Endodermal cell (in vitro differentiated cells): ENCODE measurements at places on chromosomes 6 and 20. TPM values are rescaled to one million over a fixed set of nuclear protein-coding genes. Genes with fewer than 3 reads are reported as not detected.

PRELID3B gene
- 47.0 and 50.8 TPM in 2 replicates for total RNA-seq

GRCh38 chr20:36317675-36318074 lies 11.5 kb downstream of the DLGAP4 start:
- DNase-seq = peak; percentile 24

HCRTR2 gene
- total RNA-seq = 0.23 and 0.29 TPM in 2 replicates

- no peak for DNase-seq
Measured at GRCh38 chr6:23445157-23445710, 680.8 kb upstream of the NRSN1 start.

GRCh38 chr6:36578431-36578830 lies 15.7 kb upstream of the SRSF3 start:
- no peak for DNase-seq

LY6G6C gene
- total RNA-seq = 0.38 to 0.42 TPM in 2 of 3 replicates, not detected in the other

GRCh38 chr20:21358737-21359136 lies 38.6 kb downstream of the NKX2-4 start:
- no peak for DNase-seq

DNA sequence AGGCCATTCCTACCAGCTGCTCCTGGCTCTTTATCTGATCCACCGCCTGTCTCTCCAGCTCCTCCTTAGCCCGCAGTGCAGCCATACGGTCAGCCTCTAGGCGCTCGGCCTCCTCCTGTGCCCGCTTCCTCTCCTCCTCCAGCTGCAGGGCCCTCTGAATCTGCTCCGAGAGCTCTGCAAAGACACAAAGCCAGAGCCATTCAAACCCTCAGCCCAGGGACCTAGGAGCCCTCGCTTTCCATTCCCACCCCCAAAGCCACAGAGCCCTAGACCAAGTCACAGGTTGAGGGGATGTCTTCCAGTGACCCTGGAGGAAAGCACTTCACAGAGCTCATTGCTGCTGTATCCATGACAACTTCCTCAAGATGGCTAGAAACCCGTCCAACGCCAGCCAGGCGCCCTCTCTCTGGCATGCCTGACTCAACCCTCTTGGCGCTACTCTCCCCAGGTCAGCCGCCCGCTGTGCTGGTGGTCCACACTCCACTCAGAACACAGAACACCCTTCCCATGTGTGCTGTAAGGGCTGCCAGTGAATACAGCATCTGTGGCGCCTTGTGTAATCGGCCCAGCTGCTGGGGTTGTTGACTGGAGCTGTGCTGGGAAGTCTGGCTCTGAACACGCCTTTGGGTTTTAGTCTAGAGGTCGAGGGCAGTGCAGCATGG lies 49.3 kb downstream of the EZR start:
- DNase-seq = no peak

MATN4 gene
- total RNA-seq = 0.35 to 0.59 TPM (median 0.46 TPM) in 3 replicates

GRCh38 chr6:104541411-104541810 lies 318.3 kb downstream of the HACE1 start:
- DNase-seq = no peak

DNA sequence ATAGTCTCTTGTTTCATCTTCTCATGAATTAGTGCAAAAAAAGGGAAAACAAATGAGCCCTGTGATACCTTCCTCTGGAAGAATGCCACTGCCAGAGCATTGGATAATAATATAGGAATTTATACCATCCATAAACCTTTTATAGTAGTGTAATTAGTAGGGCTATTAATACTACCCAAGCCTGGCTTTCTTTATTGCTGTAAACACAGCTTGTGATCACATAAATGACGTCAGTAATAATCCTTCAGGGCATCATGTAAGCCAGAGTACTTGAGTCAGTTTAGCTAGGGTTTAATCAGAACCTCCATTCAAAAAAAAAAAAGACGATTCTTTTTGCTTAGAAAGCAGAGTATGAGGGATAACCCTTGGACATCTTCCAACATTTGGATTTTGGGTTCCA lies 264.8 kb downstream of the SLC35F1 start:
- DNase-seq = no peak

POU3F2 gene
- 0.07 TPM in 1 of 2 replicates, not detected in the other for total RNA-seq

SEMG1 gene
- total RNA-seq = 0.46 and 0.54 TPM in 2 replicates

DNA sequence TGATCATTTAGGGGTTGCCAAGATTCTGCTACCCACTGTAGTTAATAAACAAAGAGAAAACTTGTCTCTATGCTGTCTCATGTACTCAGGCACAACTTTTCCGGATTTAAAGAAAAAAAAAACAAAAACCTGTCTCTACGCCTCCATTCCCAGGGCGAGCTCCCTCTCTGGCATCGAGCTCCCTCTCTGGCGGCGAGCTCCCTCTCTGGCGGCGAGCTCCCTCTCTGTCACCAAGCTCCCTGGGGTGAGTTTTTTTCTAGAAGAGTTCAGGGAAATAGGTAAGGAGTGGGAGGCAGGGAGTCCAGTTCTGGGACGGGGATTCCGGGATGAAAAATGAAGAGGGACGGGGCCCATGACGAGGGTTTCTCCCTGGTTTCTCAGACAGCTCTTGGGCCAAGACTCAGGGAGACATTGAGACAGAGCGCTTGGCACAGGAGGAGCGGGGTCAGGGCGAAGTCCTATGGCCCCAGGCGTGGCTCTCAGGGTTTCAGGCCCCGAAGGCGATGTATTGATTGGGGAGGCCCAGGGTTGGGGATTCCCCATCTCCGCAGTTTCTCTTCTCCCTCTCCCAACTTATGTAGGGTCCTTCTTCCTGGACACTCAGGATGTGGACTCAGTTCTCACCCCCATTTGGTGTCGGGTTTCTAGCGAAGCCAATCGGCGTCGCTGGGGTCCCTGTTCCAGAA lies 16.5 kb upstream of the HLA-A start:
- DNase-seq = no peak

LPA gene
- 0.46 to 0.80 TPM (median 0.47 TPM) in 3 replicates for total RNA-seq

DNA sequence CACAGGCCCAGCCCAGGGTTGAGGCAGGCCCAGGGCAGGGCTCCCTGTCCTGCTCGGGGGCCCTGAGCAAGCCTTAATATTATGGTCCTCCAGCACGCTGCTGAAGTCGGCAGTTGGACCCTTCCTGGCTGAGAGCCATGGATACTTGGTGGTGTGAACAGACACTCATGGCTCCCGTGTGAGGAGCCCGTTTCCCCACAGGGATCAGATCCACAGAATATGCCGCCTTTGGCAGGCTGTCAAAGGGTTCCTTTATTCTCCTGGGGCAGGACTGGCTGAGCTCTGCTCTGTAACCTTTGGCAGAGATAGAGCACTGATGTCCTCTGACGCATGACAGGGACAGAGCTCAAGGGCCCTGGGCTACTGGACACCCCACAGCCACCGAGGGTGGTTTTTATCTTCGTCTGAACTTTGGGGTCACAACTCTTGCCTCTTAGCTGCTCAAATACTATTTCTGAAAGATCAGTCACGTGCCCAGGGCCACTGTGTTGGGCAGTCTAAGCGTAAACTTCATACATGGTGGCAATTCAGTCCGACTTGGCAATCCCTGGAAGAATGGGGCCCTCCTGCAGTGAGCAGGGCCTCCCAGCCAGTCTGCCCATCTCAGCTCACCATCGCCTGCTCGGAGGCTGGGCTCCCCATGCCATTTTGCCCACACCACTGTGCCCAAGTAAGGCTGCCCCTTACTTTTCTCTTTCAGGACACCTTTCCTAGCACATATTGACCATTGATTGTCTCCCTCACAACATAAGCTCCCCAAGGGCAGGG lies 49.1 kb downstream of the TTI1 start:
- DNase-seq = no peak

SCP2D1 gene
- total RNA-seq = not detected in 2 replicates

DEFB132 gene
- not detected in 2 replicates for total RNA-seq

DNA sequence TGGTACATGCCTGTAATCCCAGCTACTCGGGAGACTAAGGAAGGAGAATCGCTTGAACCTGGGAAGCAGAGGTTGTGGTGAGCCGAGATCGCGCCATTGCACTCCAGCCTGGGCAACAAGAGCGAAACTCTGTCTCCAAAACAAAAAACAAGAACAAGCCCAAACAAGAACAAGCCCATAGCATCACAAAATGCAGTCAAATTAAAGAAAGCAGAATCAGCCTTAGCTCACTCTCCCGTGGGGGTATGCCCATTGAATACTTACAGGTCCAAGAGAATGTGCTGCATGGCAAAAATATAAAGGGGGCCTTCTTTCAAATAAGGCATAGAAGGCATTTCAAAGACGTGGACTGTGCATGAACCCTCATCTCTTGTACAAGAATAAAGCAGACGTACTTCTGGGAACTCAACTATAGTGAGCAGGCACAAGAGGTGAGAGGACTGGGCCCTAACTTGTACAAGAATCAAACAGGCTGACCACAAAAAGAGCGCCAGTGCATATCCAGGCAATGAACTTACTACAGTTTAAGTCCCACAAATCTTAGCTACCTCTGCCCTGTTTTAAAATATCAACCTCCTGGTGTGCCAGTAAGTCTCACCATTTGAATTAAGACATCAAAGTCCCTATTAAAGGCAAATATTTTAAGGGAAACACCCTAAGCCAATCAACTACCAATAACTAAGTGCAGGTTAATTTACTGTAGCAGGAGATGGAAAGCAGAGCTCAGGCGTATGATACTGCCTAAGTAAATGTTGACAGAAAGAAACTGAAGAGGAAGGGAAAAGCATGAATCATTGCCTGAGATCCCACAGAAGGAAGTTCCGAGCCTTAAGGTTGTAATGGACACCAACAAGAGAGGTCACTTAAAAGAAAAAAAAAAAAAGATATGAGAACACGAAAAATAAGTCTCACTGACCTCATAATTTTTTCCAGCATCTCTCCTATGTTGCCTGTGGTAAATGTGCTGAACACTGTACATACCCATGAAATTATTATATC lies 37.4 kb downstream of the TOMM6 start:
- no peak for DNase-seq

DNA sequence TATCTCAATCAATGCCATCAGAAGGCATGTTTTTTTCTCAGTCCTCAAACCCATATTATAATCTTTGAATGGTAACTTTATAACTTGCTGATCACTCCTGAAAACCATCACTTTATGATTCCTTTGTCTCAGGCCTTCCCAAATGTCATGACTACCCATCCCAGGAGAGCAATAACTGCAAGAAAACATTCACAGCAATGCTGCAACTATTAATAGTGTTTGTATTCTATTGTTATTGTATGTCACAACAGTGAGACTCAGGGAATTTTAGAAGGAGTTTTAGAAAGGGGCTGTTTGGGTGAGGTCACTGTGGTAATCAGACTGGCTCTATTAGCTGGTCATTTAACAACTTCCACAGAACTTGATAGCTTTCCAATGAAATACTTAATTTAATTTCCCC lies 301.4 kb upstream of the TBX18 start:
- DNase-seq = no peak

- no peak for DNase-seq
Measured at GRCh38 chr20:40207655-40208054, 481.4 kb downstream of the MAFB start.

DNA sequence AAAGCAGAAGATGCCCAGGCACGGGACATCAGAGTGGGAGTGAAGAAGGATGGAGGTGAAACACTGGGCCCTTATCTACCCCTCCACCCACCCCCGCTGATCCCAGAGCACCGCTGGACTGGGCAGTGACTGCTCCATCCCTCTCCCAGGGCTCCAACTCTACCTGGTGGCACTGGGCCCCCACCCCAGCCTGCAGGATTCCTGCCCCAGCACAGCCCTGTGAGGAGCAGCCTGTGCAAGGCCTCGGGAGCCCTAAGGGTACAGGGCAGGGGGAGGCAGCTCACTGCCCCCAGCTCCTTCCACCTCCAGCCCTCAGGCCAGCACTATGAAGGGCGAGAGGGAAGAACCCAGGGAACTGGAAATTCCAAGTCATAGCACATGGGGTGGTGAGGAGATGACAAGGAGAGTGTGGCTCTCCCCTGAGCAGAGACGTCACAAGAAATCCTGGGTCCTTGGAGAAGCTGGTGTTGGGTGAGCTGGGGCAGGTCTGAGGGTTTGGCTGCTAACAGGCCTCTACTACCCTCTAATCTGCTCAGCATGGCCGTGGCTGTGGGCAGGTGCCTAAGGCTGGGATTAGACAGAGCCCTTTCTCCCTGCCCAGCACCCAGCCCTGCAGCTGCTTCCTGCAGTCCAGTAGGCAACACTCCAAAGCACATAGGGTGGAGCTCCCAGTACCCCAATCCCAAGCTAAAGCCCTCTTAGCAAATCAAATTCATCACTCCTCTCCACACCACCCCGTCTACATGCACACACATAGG lies 3.5 kb downstream of the CST3 start:
- no peak for DNase-seq

ANGPT4 gene
- total RNA-seq = 0.23 and 0.51 TPM in 2 replicates

BTBD9 gene
- total RNA-seq = 9.0 and 12.3 TPM in 2 replicates

CHRNA4 gene
- total RNA-seq = 0.52 TPM in 1 of 3 replicates, not detected in the others

COL21A1 gene
- 0.90 and 1.9 TPM in 2 replicates for total RNA-seq

DNAH8 gene
- not detected in 3 replicates for total RNA-seq

DNA sequence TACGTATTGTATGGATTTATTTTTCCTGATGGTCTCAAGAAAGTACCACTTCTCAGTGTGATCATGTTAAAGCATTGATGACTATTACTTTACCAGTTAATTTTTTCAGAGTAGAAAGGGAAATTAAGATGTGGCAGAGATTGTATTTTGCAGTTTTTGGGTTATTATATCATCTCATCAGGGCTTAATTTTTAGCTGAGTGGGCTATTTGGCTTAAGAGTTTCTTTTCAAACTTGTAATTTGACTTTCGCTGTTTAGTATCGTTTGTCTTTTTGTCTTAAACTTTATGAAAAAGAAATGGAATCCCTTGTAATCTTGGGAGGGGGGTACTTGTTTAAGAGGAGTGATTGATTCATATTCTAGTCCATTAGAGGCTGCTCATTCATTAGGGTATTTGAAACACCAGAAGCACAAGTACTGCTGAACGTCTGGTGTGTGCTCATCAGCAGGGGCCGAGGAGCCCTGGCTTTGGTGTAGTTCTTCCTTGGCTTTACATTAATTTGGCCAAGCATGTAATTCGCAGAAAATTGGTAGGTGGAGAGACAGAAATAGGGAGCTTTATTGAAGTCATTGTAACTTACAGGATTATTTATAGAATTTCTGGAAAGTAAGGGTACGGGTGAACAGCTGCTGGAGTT lies 112.4 kb downstream of the TIAM2 start:
- no peak for DNase-seq

PAK5 gene
- 0.32 and 0.42 TPM in 2 replicates for total RNA-seq

DNA sequence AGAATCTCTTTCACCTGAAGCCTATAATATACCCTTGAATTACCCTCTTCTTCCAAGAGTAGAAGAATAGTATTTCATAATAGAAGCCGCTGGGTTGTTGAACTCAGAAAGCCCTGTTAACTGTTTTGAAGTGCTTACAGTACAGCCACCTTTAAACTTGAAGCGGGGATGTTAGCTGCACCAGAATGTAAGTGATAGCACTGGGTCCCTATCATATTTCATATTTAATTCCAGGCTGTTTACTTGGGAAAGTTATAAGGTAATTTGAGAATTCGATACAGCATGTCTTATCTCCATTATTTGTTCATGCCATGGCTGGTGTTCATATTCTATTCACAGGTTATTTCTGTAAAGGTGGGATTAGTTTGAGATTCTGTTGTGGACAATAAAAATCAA lies 63.5 kb upstream of the VSTM2L start:
- DNase-seq = no peak

FKBP1A gene
- total RNA-seq = 185 and 200 TPM in 2 replicates

- peak; percentile 82 for DNase-seq
Measured at GRCh38 chr6:127459231-127459641, at the start of gene KIAA0408. TSS of gene KIAA0408 (minus strand) at chr6:127459389. CDS start at chr6:127453981, 5,408 bp downstream.
